Mesenteric fat pad (tissue), 1 donor: ENCODE measurements at places on chromosomes 7 and 10.

DNA sequence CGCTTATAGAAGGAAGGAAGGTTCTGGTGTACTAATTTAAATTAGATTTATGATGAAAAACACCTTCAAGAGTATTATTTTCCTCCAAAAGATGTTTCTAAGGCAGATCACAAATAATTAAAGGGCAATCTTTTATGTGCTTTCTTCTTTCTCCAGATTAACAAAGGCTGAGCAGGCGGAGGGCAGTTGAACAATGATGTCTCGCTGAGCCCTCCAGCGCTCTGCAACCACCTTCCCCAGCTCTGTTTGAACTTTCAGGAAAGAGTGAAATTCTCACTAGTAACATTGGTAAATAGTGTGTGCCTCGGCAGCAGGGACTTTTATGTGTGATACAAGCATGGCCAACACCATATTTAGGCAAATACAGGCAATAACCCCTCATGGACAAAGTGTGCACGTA, 379.1 kb upstream of the MKI67 start:
- DNase-seq = no peak

DNA sequence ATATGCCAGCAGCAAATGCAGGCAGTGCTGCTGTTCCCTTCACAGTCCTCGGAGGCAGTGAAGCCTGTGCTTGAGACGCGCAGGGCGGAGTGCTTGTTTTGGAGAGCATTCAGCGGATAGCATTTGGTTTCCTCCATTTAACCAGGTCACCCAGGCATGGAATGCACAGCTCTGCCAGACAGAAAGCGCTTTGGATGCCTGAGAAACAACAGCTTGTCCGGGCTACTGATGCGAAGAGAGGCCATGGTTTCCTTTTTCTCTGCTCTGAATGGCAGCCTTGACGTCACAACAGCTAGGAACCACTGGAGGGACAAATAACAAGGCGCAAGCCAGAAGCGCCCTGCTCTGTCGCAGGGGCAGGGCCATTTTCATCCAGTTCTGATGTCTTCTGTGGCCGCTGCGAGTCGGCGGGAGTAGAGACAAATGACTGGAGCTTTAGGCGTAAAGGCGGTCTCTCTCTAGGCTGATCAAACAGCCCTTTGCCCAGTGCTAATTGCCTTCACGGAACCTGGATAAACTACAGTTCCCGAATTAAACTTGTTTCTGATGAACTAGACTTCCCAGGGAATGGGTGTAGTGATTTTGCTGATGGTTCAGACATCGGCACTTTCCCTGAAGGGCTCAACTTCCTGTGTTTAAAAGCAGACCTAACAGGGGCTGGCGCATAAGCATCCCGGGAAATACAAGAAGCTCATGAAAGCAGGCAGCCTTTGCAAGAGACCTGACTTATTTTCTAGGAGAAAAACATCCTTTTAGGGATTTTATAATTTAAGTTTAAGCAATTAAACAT, 187.6 kb upstream of the KLF14 start:
- no peak for DNase-seq

GRCh38 chr10:69843923-69844322, 42.2 kb downstream of the COL13A1 start:
- no peak for DNase-seq

DNA sequence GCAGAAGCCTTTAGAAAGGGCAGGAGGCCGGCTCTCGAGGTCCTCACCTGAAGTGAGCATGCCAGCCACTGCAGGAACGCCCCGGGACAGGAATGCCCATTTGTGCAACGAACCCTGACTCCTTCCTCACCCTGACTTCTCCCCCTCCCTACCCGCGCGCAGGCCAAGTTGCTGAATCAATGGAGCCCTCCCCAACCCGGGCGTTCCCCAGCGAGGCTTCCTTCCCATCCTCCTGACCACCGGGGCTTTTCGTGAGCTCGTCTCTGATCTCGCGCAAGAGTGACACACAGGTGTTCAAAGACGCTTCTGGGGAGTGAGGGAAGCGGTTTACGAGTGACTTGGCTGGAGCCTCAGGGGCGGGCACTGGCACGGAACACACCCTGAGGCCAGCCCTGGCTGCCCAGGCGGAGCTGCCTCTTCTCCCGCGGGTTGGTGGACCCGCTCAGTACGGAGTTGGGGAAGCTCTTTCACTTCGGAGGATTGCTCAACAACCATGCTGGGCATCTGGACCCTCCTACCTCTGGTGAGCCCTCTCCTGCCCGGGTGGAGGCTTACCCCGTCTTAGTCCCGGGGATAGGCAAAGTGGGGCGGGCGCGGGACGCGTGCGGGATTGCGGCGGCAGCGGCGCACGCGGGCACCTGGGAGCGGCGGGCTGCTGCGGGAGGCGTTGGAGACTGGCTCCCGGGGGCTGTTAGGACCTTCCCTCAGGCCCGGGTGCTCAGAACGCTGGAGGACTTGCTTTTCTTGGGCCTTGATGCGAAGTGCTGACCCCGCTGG, at the start of gene FAS:
TSS of gene FAS (plus strand) at position 415 of the 777 bp plus-strand sequence. CDS start at position 494, 79 bp downstream.
- DNase-seq = peak; percentile 92

DNA sequence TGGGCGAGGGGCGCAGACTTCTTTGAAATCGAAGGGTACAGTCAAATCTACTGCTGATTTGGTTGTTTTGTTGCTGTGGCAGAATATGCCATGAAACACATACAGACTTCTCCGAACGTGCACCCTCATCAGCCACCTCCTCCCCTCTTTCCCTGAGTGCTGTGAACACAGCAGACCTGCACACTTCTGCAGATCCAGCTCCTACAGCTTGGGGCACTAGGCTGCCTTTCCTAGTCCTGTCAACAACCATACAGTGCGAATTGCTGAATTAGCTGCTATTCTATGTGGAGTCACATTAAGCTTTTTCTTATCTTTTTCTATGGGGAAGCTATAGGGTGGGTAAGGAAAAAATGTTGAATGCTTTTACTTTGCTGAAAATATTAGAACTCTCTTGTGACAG, 57.5 kb downstream of the COL17A1 start:
- DNase-seq = no peak

DNA sequence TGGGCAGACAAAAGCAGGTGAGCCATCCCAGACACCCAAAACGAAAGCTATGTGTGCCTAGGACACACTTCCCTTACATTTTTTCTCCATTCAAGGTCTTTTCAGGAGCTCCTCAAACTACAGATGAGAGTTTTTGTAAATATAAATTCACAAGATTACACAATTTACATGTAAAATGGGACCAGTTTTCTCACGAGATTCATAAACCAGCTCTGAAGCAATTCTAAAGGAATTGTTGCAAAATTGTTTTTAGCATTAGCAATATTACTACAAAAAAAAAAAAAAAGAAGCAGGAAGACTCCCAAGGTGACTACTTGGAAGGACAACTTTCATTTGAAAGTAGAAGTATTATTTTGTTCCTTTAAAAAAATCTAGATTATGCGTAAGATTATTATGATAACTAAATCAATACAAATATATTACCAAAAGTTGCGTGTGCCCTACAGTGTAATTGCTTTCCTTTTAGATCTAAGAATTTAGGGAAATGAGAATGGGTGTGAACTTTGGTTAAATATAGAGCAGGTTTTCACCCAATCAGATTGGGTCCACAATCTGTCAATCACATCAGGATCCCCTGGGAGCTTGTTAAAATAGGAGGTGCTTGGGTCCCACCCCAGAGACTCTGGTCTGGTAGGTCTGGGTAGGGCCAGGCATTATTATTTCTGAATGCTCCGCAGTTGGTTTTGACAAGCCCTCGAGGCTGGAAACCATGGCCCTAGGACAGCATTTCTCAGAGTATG, 72.2 kb downstream of the TBXAS1 start:
- DNase-seq = no peak

GRCh38 chr10:30581779-30582380, 47.7 kb downstream of the LYZL2 start:
- DNase-seq = peak; percentile 4

DNA sequence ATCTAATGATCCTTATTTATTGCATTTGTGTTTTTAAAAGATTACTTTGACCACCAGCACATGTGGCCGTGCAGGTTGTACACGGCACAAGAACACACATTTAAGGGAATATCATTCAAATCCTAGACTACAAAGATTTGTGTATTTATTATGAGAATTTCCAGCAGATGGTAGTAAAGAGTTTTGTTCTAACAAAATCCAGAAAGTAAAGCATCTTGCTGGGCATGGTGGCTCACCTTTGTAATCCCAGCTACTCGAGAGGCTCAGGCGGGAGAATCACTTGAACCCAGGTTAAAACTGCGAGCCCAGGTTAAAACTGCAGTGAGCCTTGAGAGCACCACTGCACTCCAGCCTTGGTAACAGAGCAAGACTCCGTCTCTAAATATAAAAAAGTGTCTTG, 31.5 kb downstream of the MACROH2A2 start:
- no peak for DNase-seq

- DNase-seq = no peak
Measured at GRCh38 chr10:20598590-20598989, 298.5 kb downstream of the NEBL start.

DNA sequence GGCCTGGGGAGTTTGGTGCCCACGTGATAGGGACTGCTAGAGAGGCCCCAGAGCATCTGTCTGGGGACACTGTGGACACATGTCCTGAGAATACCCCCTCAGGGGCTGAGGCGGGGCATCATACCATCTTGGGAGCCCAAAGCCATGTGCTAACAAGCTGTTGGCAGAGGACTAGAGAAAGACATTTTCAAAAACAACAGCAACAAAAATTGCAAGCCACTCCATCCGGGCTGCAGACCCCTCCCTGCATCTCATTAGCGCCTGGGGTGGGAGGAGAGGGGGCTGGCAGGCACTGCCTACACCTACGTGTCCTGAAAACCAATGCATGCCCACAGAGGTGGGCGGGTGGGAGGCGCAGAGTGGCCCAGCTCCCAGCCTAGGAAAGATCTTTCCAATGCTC, 507.4 kb upstream of the PODXL start:
- DNase-seq = no peak

DNA sequence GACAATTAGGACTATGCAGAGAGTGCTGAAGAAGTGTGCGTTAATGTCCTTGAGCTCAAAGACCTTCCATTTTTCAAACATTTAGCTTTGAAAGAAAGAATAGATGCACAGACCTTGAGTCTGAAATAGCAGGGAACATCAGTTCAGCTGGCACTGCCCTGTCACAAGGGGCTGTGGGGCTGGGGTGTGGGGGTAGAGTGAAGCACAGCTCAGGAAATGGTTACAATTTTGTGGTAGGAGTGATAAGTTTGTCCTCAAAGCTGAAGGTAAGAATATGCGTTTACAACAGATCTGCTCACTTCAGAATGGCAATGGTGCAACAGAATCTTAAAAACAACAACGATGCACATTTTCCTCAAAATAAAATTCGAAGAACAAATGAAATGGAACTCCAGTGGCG, 33.6 kb downstream of the SMKR1 start:
- DNase-seq = no peak

- peak; percentile 62 for DNase-seq
Measured at GRCh38 chr10:104311184-104311720, 27.0 kb downstream of the ITPRIP start.

- no peak for DNase-seq
Measured at GRCh38 chr7:97373736-97374135, 256.2 kb downstream of the SDHAF3 start.

DNA sequence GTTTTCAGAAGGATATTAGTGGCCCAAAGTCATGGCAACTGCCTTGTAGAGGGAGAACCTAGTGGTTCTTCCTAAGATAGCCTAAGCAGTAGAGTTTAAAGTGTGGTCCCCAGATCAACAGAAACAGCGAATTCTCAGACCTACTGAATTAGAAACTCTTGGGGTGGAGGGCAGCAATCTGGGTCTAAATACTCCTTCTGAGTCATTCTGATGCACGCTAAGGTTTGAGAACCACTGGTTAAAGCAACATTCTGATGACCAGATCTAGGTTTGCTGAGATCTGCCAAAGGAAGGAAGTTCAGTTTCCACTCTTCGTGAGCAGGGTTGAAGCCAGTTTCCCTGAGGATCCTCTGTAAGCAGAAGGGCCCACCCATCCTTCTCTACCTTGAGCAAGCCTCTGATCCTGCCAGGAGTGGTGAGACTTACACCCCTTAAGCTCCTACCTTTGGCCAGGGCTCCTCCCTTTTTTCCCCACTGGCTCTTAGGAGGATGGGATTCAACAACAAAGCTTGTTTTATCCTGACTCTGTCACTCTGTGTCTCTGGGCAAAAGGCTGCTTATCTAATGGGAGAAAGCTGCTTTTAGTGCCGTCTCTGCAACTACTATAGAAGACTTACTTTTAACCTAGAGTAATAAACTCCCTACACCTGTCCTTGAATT, 26.8 kb upstream of the TRUB1 start:
- DNase-seq = no peak

DNA sequence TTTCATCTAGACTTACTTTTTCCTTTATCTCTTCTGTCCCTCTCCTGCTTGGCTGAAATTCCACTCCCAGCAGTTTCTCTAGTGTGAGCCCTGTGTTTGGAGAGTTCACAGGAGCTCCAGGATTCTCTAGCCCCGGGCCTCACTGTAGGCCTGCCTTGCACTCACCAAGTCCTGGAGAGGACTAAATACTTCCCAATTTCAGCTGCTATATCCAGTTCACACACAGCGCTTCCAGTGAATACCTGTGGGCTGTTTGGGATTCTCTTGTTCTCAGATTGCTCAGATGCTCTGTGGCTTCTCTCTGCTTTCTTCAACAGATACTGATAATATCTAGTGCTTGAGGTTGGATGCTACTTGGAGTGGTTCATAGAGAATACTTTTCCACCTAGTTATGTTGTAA, 46.0 kb downstream of the MINPP1 start:
- DNase-seq = no peak

- no peak for DNase-seq
Measured at GRCh38 chr7:105886776-105887175, 10.4 kb upstream of the ATXN7L1 start.

DNA sequence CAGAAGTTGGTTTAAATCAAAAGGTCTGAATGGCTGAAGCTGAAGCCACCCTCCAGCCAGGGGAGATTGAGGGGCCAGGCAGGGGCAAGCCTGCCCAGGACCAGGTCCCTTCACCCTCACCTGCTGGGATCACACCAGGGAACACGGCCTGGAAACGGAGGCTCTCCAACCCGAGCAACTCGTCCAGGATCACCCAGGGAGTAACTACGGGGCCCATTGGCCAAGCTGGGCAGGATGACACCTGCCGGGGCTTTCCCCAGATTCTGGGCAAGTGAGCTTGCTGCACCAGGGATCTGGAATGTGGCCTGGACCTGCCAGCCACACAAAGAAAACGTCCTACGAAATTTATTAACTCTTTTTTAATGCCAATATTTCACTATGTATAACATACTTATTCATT, 30.4 kb upstream of the PPP2R2D start:
- DNase-seq = no peak

GRCh38 chr7:102287111-102287980, 678 bp downstream of the SH2B2 start:
- no peak for DNase-seq
